ENCODE measurements at places on chromosomes 13 and 19. TPM values are rescaled to one million over a fixed set of nuclear protein-coding genes. Genes with fewer than 3 reads are reported as not detected.

The CCDC8 gene
- total RNA-seq: 8.6 TPM

The ADAMTSL5 gene
- 6.9 TPM for total RNA-seq

The RXFP2 gene
- total RNA-seq: not detected

The CGB8 gene
- total RNA-seq: not detected

The SHC2 gene
- 0.43 TPM for total RNA-seq

Data from fibroblast of villous mesenchyme (primary cell).